HL-60 (cell line): ENCODE measurements at places on chromosomes 7 and 10.

GRCh38 chr10:100006243-100006886 lies 3.4 kb downstream of the DNMBP start:
- no peak for DNase-seq

DNA sequence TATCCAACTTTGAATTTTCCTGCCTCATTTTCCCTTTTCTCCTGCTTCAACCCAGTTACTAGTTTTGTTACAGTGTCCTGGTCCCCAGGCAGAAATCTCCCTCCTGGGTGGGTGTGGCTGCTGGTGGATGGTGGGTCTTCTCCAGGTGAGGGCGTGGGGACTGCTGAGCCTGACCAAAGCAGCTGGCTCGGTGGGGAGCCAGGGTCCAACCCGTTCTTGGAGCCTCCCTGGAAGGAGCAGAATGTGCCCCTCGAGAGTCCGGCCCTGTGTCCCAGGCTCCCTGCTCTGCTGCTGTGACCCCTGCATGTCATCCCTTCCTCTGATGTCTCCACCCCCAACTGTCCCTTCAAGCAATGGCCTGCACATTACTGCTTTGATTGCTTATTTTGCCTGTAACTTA lies 86.6 kb upstream of the TCERG1L start:
- no peak for DNase-seq

GRCh38 chr10:62384057-62384446 lies 9.9 kb downstream of the ZNF365 start:
- DNase-seq = no peak

DNA sequence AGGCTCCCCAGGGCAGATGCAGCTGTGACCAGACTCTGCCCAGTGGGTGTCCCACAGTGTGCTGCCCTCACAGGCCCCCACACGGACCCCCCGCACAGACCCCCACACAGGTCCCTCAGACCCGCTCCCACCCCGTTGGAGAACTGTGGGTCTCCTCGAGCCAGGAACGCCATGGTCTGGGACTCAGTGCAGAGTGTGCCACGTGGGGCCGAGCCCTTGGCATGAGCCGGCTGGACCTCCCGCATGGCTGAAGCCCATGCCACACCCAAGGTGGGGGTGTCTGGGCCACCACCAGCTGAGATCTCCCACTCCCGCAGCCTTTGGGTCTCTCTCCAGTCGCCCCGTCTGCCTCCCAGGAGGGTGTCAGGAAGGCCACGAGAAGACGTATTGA lies 34.3 kb downstream of the JAKMIP3 start:
- DNase-seq = no peak

- no peak for DNase-seq
Observed at GRCh38 chr7:37346761-37347160, 101.9 kb downstream of the ELMO1 start.

GRCh38 chr10:968546-969199 lies 19.6 kb upstream of the GTPBP4 start:
- DNase-seq = no peak

- DNase-seq = no peak
Observed at GRCh38 chr7:129210256-129210988, 14.4 kb upstream of the AHCYL2 start.

DNA sequence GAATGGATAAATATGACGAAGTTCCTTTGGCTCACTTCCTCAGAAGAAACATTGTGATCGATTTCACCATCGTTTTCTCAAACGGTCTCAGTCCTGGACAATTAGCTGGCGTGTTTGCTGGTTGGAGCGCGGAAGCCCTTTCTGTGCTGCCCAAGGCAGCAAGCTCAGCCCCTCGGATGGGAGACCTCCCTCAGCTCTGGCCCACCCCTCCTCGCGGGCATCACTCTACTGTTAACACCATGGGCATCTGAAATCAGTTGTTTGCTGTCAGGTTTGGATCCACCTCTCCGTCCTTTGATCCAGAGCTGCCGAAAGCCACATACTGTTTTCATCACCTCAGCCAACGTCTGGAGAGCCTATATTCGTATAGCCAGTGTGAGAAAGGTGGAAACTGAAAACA lies 68.2 kb downstream of the C10orf143 start:
- no peak for DNase-seq

- no peak for DNase-seq
Observed at GRCh38 chr7:146510088-146510680, 393.6 kb downstream of the CNTNAP2 start.

DNA sequence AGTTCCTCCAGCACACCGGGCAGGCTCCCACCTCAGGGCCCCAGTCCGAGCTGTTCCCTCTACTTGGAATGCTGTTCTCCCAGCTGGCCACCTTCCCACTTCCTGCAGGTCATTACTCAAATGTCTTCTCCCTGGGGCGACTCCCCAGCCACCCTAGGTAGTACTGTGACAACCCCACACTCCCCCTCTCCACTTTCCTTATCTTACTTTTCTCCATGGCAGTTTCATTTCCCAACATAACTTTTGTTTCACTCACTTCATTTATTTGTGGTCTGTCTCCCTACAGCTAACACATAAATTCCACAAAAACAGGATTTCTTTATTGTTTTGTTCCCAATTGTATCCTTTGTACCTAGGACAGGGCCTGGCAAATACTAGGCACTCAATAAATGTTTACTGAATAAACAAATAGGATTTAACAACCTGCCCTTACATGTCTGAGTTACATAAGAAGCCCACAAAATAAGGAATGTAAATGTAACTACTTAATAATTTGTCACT lies 76.5 kb downstream of the JAZF1 start:
- DNase-seq = no peak

DNA sequence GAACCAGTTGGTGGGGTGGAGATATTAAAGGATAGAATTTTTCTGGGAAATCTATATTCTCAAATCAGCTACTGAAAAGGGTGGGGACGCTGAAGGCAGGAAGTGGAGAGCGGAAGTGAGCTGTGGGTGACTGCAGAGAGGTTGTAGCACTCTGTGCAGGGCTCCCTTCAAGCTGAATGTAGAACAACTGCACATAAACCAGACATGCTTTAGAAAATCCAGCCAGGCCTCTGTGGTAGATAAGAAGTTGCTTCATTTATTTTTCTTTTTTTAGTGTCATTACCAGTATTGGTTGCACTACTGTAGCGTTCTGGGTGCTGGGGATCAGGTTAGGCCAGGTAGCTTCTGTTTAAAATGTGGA lies 127.8 kb downstream of the CELF2 start:
- DNase-seq = no peak

- DNase-seq = no peak
Observed at GRCh38 chr10:62121187-62121530, 147.5 kb downstream of the RTKN2 start.

DNA sequence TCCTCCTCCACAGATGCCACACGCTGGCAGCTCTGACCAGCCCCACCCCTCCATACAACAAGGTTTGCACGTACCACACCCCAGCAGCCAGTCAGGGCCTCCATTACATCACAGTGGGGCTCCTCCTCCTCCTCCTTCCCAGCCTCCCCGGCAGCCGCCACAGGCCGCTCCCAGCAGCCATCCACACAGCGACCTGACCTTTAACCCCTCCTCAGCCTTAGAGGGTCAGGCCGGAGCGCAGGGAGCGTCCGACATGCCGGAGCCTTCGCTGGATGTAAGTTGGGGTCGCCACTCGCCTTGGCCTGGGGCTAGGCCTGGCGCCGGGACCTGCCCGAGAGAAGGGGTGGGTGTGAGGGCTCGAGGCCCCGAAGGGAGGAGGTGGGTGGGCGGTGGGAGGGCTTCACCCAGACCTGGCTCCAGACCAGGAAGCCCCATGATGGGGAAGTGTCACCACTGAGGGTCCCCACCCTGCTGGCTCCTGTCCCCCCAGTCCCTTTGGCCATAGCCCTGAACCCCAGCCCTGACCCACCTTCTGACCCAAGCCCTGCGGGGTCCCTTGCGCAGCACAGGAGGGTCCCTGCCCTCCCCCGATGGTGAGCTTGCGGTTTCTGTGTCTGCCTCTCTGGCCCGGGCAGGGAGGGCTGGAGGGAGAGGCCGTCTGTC lies 36.2 kb upstream of the PPIF start:
- DNase-seq = no peak

GRCh38 chr7:74479066-74479781 lies 25.5 kb downstream of the GTF2IRD1 start:
- no peak for DNase-seq

- no peak for DNase-seq
Observed at GRCh38 chr10:13327534-13327933, 20.6 kb downstream of the SEPHS1 start.

DNA sequence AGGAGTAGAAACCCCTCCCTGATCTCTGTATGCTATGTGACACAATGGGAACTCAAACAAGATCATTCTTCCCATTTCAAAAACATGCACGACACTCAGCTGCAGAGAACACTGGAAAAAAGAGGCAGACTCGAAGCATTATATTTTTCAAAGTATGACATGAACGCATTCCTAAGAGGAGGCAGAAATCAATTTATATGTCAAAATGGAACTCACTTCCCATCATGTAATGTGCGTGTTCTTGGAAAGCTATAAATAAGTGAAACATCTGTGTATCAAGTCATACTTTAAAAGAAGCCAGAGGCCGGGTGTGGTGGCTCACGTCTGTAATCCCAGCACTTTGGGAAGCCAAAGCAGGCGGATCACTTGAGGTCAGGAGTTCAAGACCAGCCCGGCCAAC lies 142.7 kb downstream of the ICA1 start:
- DNase-seq = no peak

GRCh38 chr7:118420888-118421287 lies 196.4 kb downstream of the ANKRD7 start:
- DNase-seq = no peak

- DNase-seq = no peak
Observed at GRCh38 chr10:65581426-65582026, 1344.3 kb upstream of the LRRTM3 start.

GRCh38 chr7:51324206-51324898 lies 7.7 kb upstream of the COBL start:
- DNase-seq = peak; percentile 25

- DNase-seq = no peak
Observed at GRCh38 chr7:29194206-29194593, 375 bp upstream of the CHN2 start.

DNA sequence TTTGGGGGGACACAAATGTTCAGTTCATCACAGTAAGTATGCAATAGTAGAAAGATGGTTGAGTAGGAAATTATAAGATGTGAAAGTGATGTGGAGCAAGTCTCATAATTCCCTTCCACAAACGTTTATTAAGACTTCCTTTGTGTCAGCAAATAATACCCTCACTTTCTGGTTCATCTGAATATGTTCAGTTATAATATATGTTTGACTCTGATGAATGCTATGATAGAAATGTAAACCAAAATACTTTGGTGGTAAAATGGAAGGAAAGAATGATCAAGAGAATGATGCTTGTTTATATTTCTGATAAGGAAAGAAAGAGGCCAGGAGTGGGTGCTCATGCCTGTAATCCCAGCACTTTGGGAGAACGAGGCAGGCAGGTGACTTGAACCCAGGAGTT lies 111.7 kb upstream of the PLXDC2 start:
- DNase-seq = no peak

DNA sequence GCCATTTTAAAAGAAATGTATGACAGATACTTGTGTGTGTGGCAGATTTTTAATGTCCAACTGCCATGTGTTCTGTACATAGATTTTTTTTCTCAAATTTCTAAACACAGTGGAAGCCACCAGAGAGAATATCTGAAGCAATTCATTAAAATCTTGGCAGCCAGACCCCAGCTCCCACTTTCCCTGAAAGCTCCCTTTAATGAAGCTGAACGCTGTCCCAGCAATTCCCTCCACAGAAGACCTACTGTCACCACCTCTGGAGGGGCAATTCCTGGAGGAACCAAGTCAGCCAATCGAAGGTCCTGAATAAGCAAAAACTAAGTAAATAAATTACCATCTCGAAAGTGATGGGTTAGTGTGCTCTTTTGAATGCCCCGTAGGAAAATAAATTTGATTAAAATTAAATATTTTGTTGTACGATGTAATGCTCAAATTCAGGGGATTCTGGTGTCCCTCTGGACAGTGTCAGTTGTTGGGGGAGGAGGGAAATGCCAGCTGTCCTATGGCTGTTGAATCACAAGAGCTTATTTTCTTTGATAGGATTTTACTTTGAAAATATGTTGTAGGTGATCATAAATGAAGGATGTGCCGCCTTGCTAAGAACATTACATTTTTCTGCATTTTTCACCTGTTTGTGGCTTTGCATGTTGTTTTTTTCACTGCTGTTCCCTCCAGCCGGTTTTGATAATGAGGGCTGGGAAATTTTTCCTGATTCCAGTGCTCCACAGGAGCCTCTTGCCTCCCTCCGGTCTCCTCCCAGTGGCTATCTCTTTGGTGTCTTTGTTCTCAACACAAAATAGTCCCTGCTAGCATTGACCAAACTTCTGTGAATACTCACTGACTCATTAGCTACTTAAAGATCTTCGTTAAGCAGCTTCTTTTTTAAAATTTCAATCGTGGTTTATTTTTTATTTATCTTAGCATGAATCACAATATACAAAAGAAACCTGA lies 9.2 kb upstream of the GSAP start:
- DNase-seq = no peak

GRCh38 chr10:101967713-101968112 lies 88.3 kb downstream of the ARMH3 start:
- no peak for DNase-seq

DNA sequence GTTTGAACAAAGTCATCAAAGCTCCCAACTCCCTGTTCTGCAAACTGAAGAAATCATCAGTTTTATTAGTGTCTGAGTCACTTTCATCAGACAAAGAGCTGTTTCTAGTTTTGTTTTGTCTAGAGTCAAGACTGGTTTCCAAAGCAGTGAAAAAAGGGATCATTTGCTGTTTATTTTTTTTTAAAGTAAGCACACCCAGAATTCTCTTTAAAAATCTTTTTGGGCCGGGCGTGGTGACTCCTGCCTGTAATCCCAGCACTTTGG lies 972.0 kb upstream of the CELF2 start:
- no peak for DNase-seq

GRCh38 chr7:140517546-140518369 lies 38.5 kb upstream of the MKRN1 start:
- DNase-seq = peak; percentile 74

GRCh38 chr10:124342821-124343170 lies 75.9 kb downstream of the OAT start:
- no peak for DNase-seq

- DNase-seq = no peak
Observed at GRCh38 chr10:24651923-24652322, 71.8 kb downstream of the ARHGAP21 start.

GRCh38 chr7:85896531-85896930 lies 709.7 kb upstream of the SEMA3D start:
- DNase-seq = no peak

GRCh38 chr7:19318287-19318686 lies 173.1 kb upstream of the FERD3L start:
- DNase-seq = no peak
